ENCODE measurements at places on chromosomes 16 and 17. TPM values are rescaled to one million over a fixed set of nuclear protein-coding genes. Genes with fewer than 3 reads are reported as not detected.

The PRRT2 gene
- 0.16 TPM for total RNA-seq

The GAS2L2 gene
- total RNA-seq: 0.18 TPM

The SPATA22 gene
- total RNA-seq: not detected

The FA2H gene
- total RNA-seq: not detected

The HSPB9 gene
- not detected for total RNA-seq

The PYY gene
- not detected for total RNA-seq

The SMPD3 gene
- not detected for total RNA-seq

The CPHXL2 gene
- total RNA-seq: not detected

The SCNN1B gene
- total RNA-seq: not detected

The PRSS27 gene
- total RNA-seq: 0.16 TPM
